T-helper 2 cell (primary cell): ENCODE measurements at places on chromosomes 16 and 17.

- no peak for DNase-seq
Measured at GRCh38 chr16:62038225-62038624, 2.0 kb upstream of the CDH8 start.

GRCh38 chr16:27235055-27235937 lies 32.0 kb downstream of the KDM8 start:
- peak; percentile 99 for DNase-seq

DNA sequence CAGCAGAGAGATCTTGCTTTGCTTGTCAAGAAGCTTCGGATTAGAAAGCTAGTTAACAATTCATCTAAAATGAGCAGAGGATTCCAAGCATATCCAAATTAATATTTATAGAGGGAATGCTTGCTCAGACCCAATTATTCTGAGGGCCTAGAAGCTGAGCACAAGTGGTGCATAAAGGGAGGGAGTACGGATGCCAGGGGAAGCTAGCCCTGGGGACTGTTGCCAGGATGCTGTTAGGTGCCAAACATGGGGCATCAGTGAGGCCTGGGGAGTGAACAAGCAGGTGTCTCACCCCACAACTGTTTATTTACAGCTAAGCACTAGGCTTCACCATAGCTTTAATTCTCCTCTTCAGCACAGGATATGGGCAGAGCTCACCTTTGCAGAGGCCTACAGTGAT lies 684.1 kb upstream of the C16orf82 start:
- no peak for DNase-seq

- peak; percentile 29 for DNase-seq
Measured at GRCh38 chr17:48636177-48637018, 10.2 kb upstream of the HOXB9 start.

GRCh38 chr16:55349867-55350266 lies 25.9 kb downstream of the IRX6 start:
- no peak for DNase-seq

DNA sequence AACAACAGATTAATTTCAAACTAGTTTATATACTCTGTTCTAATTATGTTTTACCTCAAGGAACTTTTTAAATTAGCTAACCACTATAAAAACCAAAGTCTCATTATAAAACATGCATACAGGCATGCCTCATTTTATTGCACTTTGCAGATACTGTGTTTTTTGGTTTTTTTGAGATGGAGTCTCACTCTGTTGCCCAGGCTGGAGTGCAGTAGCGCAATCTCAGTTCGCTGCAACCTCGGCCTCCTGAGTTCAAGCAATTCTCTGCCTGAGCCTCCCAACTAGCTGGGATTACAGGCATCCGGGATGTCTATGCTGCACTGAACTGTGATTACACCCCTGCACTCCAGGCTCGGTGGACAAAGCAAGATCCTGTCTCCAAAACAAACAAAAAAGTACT lies 8.8 kb upstream of the JPT1 start:
- no peak for DNase-seq

DNA sequence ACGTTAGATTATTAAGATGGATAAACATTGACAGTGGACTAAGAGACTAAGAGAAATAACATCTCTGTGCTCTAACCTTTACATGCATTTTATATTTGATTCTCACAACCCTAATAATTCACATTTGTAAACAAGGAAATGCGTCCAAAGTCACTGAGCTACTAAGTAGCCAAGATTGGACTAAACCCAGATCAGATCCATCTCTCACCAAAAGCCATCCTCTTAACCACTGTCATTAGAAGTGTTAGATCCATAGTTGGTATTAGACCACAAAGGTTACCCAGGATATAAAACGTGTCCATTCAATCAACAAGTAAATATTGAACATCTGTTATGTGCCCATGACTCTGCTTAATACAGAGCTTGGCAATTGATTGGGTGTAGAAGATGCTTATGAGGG lies 5.2 kb downstream of the HSD17B2 start:
- no peak for DNase-seq

- no peak for DNase-seq
Measured at GRCh38 chr17:68910789-68911431, 44.3 kb downstream of the ABCA8 start.

GRCh38 chr16:75342308-75342811 lies 90.9 kb upstream of the BCAR1 start:
- DNase-seq, result no peak

- no peak for DNase-seq
Measured at GRCh38 chr16:2966043-2966807, 2.1 kb downstream of the KREMEN2 start.

- no peak for DNase-seq
Measured at GRCh38 chr16:84633622-84634021, 14.7 kb upstream of the KLHL36 start.

DNA sequence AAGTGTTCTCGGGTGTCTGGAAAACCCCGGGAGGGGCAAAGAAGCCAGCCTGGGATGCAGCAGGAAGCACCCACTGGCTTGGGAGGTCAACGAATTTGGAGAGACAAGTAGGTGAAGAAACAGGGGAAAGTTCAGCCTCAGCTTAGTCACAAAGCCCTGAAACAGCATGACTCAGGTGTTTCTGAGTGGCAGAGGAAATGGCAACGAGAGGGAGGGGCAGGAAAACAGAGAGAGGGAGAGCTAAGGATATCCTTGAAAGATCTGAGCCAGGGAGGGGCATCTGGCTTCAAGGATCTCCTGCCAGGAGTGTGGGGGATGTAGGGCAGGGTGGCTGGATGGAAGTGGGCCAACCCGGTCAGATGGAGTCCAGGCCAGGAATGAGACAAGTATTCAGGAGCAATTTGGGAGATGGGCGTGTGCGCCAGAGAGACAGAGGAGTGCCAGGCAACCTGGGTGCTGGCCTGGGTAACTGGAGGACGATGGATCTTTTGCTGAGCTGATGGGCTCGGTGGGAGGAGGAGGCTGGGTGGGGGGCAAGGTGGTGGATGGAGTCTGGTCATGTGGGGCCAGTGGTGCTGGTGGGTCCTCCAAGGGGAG lies 27.2 kb downstream of the ABCC3 start:
- no peak for DNase-seq

GRCh38 chr17:77256710-77257109 lies 115.9 kb downstream of the SEC14L1 start:
- no peak for DNase-seq

DNA sequence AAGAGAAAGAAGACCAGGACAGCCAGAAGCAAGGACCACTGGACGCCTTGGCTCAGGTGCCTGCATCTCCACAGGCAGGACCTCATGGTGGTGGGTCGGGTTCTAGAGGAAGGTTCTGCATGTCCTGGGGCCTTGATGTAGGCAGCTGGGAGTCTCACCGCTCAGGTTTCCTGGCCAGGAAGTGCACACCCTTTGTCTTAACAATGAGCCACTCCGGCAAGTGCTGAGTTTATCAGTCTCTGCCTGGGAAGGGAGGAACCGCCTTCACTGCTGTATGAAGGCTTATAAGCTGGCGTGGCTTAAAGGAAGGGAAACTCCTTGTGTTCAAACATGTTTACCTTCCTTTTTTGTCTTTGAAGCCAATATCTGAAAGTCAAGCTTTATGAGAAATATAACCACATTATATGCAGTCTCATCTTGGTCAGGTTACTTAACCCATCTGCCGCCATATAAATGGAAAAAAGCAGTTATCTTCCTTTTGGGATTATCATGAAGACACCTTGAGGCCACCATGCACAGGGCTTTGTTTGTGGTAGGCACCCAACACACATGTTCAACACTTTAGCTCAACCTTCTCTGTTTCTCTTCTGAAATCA lies at the start of gene ST6GALNAC1:
TSS of gene ST6GALNAC1 (minus strand) at position 205 of the 596 bp plus-strand sequence. CDS start at position 86, 119 bp downstream.
- no peak for DNase-seq

DNA sequence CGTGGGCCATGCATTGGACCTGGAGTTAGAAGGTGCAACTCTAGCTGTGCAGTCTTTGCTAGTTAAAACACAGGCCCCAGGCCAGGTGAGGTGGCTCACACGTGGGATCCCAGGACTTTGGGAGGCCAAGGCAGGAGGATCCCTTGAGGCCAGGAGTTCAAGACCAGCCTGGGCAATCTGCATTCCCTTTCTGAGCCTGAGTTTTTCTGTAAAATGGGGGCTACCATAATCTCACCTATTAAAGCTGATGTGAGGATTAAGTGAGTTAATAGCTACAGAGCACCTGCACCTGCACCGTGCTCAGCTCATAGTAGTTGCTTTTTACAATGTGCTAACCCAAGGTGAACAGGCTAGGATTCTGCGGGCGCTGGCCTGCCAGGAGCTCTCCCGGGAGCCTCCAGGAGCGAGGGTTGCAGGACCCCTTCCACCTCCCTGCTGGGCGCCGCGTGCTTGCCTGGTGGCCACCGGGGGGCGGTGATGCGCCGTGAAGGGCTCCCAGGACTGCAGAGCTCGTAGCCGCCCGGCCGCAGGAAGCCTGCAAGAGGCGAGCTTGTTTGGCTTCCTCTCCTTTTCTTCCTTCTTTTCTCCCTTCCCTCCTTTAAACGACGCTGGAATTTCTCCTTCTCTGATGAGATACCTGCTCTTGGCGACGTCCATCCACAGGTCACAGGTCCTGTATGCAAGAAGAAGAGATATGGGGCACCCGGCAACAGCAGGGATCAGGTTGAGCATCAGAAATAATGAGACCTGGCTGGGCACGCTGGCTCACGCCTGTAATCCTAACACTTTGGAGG lies 51.3 kb downstream of the ZFP90 start:
- DNase-seq, result peak; percentile 57

DNA sequence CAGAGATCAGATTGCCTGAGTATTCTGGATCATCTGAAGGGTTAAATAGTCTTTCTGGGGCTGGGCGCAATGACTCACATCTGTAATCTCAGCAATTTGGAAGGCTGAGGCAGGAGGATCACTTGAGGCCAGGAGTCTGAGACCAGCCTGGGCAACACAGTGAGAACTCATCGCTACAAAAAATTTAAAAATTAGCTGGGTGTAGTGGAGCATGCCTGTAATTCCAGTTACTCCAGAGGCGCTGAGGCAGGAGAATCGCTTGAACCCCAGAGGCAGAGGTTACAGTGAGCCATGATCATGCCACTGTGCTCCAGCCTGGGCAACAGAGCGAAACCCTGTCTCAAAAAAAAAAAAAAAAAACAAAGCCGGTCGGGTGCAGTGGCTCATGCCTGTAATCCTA lies 15.7 kb downstream of the MVP start:
- DNase-seq, result no peak

GRCh38 chr17:70420861-70421445 lies 251.6 kb downstream of the KCNJ2 start:
- no peak for DNase-seq

DNA sequence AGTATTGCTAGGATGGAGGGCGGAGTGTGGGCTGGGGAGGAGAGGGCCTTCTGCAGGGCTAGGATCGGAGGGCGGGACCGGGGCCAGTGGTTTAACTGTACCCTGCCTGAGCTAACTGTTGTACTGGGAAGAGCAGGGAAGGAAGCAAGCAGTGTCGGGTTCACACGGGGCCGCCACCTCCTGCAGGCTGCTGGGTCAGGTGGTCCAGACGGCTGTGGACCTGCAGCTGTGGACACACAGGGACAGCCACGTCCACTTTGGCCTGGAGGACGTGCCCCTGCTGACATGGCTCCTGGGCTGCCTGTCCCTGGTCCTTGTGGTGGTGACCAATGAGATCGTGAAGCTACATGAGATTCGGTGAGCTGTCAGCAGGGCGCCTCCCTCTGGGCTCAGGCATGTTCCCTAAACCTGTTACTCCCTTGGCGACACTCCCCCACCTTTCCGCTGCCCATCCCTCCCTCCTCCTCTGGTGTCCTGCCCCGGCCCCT lies 16.6 kb downstream of the CASKIN2 start:
- DNase-seq, result no peak

- no peak for DNase-seq
Measured at GRCh38 chr17:20611309-20611708, 31.8 kb downstream of the CDRT15L2 start.

DNA sequence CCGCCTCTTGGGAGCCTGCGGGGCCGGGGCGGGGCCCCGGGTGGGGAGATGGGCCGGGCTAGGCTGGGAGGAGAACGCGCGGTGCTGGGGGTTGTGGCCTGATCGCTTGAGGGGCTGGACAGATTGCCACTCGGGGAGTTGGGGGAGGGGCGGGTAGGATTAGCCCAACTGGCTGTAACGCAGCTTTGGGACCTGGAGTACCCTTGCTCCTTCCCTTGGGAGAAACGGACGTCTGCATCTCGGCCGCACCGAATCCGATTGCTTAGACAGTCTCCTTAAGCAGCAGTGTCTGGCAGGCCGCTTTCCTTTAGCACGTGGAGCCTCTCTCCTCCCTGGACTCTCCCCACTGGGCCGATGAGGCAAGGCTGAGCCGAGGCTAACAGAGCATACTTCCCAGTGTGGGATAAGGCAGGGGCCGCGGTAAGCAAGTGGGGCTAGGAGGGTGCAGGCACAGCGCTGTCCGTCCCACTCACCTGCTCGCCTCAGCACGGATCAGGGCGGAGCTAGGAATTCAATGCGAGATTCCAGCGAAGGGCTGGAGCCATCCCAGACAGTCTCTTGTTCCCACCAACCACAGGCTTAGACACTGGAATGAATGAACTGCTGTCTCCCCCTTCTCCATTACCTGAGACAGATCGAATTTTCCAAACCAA lies 540 bp upstream of the ACLY start:
- DNase-seq, result no peak
